ENCODE measurements at places on chromosomes 1 and 21.
A peak's percentile ranks its signal among the peaks of the same experiment; 100 is the strongest.

DNA sequence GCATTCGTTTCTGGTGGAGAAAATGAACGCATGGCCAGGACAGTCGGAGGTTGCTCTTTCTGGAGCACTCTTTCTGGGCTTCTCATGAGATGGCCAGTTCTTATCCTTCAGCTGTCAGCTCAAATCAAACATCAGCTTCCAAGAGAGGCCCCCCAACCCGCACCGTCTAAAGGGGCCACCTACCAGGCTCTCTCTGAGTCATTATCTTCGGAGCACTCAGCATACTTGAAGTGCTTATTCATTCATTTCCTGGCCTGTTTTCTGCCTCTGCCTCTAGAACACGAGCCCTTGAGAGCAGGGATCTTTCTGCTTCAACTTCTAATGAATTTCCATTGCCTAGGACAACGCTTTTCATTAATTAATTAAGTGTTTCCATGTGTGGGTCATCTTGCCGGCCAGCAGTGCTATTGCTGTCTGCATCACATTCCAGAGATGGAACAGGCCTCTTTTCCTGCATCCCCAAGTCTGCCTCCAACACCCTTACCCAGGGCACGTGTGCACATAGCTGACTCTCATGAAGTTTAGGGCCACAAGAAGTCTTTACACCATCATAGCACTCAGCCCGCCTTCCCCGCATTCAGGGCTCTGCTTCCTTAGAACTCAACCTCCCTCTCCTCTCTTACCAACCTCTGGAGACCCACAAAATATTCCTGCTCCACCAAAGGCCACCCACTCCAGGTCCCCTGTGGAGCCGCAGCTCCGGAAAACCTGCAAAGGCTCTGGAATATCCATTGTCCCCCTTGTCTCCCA is 52.1 kb upstream of the LAPTM5 start:
- DNase-seq, result no peak

DNA sequence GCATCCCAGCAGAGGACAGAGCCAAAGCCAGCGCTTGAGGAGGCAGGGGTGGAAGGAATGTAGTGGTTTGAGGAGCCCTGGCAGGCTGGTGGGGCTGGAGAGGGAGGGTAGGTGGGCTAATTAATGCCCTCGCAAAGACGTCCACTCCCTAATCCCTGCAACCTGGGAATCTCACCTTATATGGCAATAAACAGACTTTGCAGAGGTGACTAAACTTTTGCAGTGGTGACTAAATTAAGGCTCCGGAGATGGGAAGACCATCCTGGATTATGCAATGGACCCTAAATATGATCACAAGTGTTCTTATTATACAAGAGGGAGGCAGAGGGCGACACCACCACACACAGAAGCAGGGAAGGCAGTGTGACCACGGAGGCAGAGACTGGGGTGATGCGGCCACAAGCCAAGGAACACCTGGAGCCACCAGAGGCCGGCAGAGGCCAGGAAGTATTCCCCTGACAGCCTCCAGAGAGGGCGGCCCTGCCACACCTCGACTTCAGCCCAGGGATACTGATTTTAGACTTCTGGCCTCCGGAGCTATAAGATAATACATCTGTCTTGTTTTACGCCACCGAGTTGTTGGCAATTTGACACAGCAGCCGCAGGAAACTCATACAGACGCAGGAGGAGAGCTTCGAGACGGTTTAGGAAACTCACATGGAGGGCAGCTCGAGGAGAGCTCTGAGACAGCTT is 23.1 kb upstream of the NPPB start:
- no peak for DNase-seq

- DNase-seq, result no peak
These were observed 737.8 kb downstream of the MATN1 start for GRCh38 chr1:29985606-29985945.

- no peak for DNase-seq
These were observed 1769.7 kb downstream of the MRPL39 start for GRCh38 chr21:23837564-23837963.

DNA sequence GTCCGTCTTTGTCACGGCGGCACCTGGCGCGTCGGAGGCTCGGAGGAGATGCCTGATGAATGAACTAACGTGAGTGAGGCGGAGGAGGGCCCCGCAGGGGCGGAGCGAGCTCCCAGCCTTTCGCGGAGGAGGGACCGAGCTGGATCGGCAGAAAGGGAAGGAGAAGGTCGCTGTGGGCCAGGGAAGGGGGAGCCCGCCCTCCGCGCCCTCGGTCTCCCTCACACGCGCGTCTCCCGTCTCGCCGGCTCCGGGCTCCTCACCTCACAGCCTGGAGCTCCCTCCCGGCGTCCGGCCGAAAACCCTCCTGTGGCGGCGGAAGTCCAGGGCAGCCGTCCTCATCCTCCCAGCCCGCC is 519 bp downstream of the ZNF496 start:
- peak; percentile 58 for DNase-seq

GRCh38 chr1:236494586-236495466 is 29.0 kb upstream of the LGALS8 start:
- DNase-seq, result no peak

DNA sequence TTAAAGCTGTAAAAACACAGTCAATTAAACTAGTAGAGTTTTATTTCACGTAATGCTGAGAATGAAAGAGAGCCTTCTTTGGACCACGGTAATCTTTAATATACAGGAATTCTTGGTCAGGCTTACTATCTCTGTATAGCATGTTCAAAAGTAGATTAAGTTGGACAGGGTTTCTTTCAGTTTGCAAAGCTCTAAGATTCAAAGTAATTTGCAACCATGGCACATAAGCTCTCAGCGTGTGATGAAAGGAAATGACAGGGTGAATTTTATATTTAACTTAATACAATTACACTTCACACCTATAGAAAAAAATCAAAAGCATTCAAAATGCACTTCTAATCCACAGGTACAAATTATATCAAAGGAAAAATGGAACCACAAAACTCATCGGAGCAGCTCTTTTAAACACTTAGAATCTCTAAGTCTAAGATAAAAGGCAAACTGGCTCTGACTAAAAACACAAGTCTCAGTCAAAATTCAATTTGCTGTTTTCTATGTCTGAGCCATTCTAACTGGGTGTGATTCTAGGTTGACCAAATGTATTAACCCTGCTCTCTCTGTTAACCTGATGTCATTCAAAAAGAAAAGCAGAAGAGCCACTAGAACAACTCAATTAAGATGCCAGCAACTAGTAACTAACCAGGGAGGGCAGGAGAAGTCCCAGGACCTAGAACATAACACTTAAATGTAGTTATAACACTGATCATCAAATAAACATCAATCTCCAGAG is 147.7 kb downstream of the RERE start:
- no peak for DNase-seq
